ENCODE measurements at places on chromosomes 3 and 15.
A peak's percentile ranks its signal among the peaks of the same experiment; 100 is the strongest.

- no peak for DNase-seq
Observed at GRCh38 chr3:13415236-13415986, 4.7 kb downstream of the NUP210 start.

DNA sequence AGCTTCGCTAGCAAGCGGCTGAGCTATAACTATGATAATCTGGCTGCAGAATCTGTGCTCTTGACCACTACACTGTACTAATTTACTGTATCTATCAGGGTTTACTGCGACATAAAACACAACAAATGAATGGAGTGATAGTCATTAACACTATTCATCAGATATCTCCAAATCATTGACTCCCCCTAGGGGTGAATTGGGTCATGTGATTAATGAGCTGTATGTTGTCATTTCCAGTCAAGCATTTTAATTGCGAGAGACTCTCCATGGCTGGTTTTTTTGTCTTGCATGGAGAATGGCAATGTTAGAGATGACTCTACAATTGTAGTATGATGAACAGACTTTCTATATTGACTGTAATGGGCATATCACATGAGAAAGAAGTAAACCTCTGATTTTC is 10.5 kb upstream of the TM4SF18 start:
- DNase-seq, result peak; percentile 18

GRCh38 chr3:181311186-181311585 is 321.6 kb upstream of the DNAJC19 start:
- no peak for DNase-seq

GRCh38 chr3:123409443-123410148 is 39.3 kb downstream of the ADCY5 start:
- no peak for DNase-seq

DNA sequence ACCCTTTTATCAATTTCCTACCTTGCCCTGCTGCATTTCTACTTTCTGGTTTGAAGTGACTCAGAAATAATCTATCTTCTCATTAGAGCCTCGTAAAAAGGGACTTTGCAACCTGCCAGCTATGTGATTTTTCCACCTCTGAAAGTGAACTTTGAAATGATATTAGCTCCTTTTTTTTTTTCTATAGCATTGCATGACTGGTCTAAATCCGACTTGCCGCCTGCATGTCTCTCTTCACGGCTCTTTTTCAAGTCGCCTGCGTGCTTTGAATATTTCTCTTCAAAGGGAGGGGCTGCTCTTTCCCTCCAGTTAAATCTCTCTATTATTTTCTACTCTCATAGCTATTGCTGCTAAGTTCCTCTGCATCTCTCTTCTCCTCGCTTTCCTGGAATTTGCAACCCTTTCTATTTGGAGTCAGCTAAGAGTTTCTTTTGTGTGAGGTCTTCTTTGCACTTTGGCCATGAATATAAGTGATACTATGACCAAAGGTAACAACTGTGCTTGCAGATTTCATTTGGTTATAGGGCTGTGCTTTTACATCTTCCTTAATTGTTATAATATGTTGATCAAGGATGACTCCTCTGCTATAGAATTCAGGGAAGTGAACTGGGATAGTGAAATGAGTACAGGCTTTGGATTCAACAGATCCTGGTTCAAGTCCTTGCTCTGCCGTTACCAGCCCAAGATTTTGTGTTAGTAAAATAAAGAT is 541.1 kb downstream of the AGBL1 start:
- DNase-seq, result no peak

DNA sequence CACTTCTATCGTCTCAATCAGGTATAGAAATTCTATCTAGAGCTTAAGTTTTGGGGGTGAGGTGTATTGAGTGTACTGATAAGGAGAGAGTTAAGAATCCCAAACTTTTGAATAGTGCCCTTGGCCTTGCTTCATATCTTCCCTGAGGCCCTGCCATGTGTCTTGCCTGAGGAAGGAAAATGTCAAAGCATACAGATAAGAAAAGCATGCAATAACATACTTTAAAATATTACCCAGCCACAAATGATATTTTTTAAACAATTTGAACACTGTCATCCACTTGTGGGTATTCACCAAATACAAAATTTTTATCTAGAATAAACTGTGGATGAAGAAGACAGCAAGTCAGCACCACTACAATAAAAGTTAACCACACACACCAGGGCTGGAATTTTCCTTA is 631.0 kb upstream of the ALCAM start:
- no peak for DNase-seq

- no peak for DNase-seq
Observed at GRCh38 chr3:130077636-130078035, 4.0 kb upstream of the ALG1L2 start.

GRCh38 chr3:48233542-48233941 is 7.4 kb upstream of the ZNF589 start:
- DNase-seq, result no peak

- DNase-seq, result no peak
Observed at GRCh38 chr3:64354221-64354620, 129.0 kb upstream of the PRICKLE2 start.

DNA sequence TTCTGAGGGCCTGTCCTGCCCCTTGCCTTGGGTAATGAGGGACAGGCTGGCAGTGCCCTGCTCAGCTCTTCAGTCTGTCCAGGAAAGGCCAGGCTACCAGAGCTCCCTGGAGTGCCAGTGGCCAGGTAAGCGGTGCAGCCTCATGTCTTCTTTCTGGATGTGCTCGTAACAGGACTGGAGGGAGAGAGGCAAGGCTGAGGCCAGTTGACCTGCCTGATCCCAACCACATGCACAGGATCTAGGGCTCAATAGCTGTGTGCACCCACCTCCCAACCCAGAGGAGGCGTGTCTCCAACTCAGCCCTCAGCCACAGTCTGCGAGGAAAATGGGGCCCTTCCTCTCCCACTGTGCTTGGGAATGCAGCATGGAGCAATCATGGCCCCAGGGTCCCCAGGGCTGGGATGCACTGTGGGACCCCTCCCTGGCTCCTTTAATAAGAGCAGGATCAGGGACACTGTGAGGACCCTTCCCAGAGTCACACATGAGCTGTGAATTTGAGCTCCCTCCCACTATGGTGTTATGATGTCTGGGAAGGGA is 22.5 kb downstream of the ALS2CL start:
- no peak for DNase-seq

DNA sequence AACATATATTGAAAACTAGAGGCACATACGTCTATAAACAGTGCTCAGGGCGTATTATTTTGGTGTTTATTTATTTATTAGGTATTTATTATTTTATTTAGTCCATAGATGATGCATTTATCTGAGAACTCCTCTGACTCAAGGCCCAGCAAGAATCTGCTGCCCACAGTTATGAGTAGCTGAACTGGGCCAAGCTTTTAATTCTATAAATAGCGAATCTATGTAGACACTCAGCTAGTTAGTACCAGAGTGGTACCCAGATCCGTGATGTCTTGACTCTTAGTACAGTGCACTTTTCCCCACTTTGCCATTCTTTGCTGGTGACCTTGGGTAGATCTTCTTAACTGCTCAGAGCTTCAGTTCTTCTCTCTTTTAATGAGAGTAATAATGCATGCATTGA is 370.4 kb upstream of the TPRG1 start:
- no peak for DNase-seq

DNA sequence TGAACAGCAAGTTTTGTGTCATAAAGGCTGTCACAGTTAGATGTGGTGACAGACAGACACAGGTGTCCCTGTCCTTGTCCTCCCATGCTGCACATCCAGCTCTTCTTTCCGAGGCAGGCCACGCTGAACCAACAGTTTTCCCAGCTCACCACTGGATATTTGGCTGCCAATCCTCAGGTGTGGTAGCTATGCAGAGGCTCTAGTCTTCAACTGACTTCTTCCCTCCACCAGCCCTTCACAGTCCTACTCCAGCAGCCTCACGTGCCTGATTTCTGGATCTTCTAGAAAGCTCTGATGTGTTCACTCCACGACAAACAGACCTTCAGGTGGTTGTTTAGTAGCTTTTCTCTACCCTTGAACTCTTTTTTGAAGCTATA is 145.5 kb downstream of the UACA start:
- DNase-seq, result no peak

- no peak for DNase-seq
Observed at GRCh38 chr3:128468791-128469527, 2.3 kb upstream of the DNAJB8 start.

GRCh38 chr3:197372047-197372661 is 73.7 kb upstream of the DLG1 start:
- no peak for DNase-seq

DNA sequence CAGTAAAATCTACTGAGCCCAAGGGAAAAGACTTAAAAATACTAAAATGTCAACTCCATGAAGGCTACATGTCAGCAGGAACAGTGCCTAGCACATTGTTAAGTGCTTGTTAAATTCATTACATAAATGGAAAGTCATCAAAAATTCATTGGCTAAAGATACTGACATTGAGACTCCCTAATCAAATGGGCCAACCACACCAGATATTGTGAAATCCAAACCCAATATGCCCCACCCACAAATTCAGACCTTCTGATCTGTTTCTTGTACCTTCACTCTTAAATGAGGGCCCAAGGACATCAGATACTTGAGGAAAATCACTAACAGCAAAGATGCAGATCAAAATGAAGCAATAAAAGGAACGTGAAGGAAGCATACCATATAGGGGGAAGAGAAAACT is 20.7 kb downstream of the MRPS22 start:
- DNase-seq, result no peak

DNA sequence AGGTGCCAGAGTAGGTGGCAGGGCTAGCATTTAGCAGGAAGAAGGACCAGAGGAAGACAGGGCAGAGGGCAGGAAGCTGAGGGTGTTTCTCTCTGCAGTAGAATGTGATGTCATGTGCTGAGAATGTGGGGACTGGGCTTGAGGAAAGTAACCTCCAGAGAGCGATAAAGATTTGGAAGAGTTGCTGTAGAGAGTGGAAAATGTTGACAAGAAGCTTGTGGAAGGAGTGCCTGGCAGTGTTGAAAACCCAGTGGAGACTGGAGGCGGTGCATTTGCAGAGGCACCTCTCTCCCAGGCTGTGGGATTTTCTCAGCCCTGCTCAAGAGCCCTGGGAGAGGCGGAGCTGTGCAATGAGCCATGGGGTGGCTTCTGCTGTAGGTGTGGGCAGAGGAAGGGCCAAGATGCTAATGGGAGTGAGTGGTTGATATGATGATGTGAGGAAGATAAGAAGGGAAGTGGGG is 54.8 kb downstream of the MESD start:
- no peak for DNase-seq

DNA sequence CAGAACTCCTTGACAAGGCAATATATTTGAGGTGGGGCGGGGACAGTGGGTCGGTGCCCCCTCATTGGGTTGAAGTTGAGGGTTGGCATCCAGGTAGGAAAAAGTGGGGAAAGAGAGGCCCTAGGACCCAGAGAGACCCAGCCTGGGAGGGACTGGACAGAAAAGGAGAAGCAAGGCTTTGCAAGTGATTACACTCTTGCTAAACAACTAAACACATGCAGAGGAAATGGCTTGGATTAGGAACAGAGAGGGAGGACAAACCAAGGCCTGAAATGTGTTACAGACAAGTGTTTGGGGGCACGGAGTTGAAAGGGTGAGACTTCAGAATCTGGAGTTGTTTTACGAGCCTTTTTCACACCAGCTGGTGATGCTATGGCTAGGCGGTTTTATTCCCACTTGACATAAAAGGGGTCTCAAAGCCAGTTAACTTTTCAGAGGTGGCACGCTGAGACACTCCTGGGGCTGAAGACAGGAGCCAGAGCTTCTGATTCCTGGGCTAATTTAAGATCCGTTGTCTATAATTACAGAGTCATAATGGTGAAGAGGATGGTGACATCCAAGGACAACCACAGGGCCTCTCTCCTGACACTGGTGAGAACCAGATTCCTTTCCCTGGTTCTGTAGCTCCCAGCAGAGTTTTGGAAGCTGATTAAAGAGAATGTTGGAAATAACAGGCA is 7.7 kb upstream of the KCTD6 start:
- DNase-seq, result no peak

DNA sequence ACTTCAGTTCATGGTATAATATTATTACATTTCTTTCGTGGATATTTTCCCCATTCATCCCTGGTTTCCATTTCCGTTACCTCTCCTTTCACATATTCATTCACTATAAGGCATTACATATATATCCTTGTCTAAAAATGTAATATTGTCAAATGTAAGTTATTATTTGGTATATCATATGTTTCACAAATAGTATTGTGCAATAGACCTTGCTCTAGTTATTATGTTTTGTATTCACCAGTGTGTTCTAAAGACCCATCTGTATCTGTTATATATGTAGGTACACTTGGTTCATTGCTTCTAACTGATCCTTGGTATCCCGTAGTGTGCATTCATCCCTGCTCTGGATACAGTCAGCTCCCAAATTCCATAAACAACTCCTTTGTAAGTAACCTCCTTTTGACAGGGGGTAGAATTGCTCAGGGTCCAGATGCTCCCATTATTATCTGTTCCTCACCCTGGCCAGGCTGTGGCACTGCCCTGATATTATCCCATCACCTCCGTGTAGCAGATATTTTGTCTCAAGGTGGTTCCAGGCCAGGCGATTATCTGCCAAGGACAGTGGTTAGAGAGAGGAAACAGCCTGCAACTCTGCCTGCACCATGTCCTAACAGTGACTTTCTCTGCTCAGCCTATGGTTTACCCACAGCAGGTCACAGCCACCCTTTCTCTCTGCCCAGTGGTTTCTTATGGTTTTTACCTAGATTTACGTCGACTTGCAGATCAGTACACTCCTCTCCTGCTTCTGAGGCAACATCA is 29.2 kb downstream of the PAQR9 start:
- no peak for DNase-seq

DNA sequence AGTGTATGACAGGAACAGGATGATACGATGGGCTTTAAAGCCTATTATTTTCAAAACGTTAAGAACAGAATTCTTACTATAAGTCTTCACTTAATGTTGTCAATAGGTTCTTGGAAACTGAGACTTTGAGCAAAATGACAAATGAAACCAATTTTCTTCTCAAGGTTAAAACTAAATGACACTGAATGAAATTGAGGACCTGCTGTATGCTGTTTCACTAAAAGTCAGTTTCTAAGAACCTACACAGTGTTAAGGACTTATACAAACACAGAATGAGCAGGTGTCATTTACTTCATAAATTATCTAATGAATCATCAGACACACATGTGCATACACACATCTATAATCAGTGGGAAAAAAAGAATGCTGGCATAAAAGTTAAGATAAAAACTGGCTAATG is 106.9 kb downstream of the RFTN1 start:
- DNase-seq, result no peak

- peak; percentile 53 for DNase-seq
Observed at GRCh38 chr3:66386925-66387650, 113.7 kb downstream of the LRIG1 start.

- DNase-seq, result no peak
Observed at GRCh38 chr15:26867200-26868007, 542 bp downstream of the GABRA5 start.

DNA sequence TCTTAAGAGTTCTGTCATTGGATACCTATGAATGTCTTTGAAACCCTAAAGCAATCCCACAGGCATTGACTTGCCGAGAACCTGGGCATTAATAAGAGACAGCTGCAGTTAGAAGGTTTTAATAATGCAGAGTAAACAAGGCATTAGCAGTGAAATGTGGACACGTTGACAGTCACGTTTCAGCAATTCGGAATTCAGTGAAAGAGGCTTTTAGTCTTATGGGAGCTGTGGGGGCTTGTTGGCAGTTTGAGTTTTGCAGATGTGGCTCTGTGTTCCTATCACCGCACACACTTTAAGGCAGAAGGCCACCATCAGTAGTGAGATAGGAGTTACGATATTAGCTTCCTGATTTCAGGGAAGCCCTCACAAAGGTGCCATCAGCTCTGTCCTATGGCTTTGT is 145.2 kb upstream of the NUDT16 start:
- no peak for DNase-seq

Data from germinal center (tissue), 1 donor.